ENCODE measurements at places on chromosomes 6 and 20. TPM values are rescaled to one million over a fixed set of nuclear protein-coding genes. Genes with fewer than 3 reads are reported as not detected.

PXDC1 gene
- 131 TPM for total RNA-seq

SIRPD gene
- not detected for total RNA-seq

BPI gene
- 7.7 TPM for total RNA-seq

GNAS-AS1 gene
- total RNA-seq: 1.5 TPM

TSPO2 gene
- not detected for total RNA-seq

MTFR2 gene
- total RNA-seq: 0.76 TPM

- no peak overlapping the region for H3K27ac ChIP-seq
- DNase-seq: peak; percentile 54
- H3K4me3 ChIP-seq: no peak overlapping the region
- H3K4me1 ChIP-seq: no peaks in the 10 kb centered on the region
- peaks cover 9% of the 10 kb centered on the region for H3K27me3 ChIP-seq
These were observed 106.0 kb upstream of the PHACTR3 start for GRCh38 chr20:59498291-59498690.

DNA sequence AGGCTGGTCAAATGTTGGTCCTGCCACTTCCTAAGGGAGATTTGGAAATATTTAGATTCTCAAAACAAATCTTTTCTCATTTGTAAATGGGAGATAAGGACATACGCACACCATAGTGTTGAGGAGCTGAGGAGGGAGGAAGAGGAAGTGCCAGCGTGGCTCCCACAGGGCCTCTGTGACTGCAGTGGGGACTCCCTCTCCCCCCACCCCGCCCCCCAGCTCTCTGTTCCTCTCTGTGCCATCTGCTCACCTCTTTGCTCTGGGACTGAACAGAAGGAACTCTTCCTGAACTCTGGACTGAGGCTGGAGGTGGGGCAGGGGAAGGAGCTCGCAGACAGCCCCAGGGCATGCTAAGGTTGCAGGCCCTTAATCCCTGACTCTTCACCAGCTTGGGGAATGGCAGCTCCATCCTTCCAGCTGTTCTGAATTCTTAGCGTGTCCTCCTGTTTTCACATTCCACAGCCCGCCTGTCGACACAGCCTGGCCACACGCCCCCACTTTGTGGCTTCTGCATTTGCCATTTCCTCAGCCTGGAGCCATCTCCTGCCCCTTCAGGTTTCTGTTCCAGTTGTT, 11.4 kb downstream of the DDX27 start:
- H3K4me3 ChIP-seq: no peak overlapping the region
- peaks cover 55% of the 10 kb centered on the region for H3K36me3 ChIP-seq
- H3K27me3 ChIP-seq: no peaks in the 10 kb centered on the region
- DNase-seq: no peak
- H3K4me1 ChIP-seq: peaks cover 2% of the 10 kb centered on the region
- no peak overlapping the region for H3K27ac ChIP-seq

- peaks cover 8% of the 10 kb centered on the region for H3K4me1 ChIP-seq
- H3K36me3 ChIP-seq: no peaks in the 10 kb centered on the region
- H3K27me3 ChIP-seq: peaks cover 39% of the 10 kb centered on the region
- H3K27ac ChIP-seq: no peak overlapping the region
- DNase-seq: no peak
These were observed 321.3 kb downstream of the DHX35 start for GRCh38 chr20:39283464-39283863.

GRCh38 chr6:130748041-130748440, 79.2 kb upstream of the SMLR1 start:
- DNase-seq: no peak
- H3K4me3 ChIP-seq: no peak overlapping the region
- H3K4me1 ChIP-seq: peaks cover 4% of the 10 kb centered on the region
- H3K36me3 ChIP-seq: peaks cover 2% of the 10 kb centered on the region
- H3K27me3 ChIP-seq: no peaks in the 10 kb centered on the region

DNA sequence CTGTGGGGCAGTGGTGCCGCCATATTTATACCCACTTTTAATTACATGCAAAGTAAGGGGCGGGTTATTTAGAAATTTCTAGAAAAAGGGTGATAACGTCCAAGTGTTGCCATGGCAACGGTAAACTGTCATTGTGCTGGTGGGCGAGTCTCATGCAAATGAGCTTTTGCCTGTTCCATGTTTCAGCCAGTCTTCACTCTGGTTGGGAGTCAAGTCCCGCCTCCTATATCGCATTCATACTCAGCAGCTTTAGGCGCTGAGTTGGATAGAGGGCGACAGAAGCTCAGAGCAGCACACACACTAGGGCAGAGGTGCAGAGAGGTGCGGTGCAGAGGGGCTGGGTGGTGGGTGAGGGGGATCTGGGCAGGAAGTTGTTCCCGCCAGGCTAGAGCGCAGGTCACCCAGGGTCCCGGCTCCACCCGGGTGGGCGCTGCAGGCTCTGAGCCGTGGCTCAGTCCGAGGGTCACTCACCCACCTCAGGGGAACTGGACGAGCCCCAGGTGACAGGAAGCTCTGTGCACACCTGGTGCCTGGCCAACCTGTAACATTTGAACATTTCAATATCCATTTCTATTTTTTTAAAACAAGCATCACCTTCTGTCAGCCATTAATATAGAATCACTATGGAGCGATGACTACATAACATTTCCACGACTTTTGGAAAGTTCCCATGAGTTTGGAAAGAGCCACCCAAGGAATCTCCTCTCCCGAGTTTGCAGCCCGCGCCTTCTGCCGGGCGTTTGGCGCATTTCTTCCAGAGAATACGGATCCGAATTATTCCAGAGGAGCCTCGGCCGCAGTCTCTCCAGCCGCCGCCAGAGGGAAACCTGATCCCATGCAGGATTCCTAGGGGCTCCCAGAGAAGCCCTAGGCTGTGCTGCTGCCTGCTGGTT, 89.1 kb upstream of the PHACTR3 start:
- H3K27me3 ChIP-seq: peaks cover 28% of the 10 kb centered on the region
- H3K4me1 ChIP-seq: peaks cover 4% of the 10 kb centered on the region
- no peaks in the 10 kb centered on the region for H3K36me3 ChIP-seq
- H3K4me3 ChIP-seq: no peak overlapping the region
- DNase-seq: no peak

DNA sequence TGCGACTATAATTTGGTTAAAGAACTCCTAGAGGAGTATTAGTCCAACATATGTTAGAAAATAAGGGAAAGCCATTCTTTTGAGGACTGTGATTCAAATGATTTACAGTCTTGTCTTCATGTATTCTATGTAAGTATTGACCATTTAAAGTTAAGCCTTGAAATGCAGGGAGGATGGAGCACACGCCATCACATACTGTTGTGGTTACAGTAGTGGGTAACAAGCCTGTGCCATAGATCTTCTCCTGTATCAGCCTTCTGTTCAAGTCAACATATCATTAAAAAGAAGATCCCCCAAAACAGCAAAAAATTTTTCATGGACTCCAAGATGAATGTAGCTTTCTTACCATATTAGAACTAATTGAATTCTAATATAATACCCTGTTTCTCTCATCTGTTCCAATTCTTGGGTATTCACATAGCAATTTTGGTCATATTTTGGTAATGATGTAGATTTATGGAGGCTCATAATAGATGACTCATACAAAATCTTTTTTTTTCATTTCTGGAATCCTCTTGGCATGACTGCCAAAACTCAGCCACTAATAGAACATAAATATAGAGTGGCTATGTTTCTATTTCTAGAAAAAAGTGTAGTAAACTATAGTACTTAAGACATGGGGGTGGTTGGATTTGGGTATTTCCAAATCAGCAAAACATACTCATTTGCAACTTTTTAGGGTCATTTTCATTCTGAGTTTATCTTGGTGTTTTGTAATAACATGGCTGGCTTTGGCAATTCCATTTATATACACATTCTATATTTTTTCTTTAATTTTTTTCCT, 413.5 kb downstream of the BCKDHB start:
- H3K27me3 ChIP-seq: no peaks in the 10 kb centered on the region
- H3K4me1 ChIP-seq: peaks cover 14% of the 10 kb centered on the region
- no peak for DNase-seq
- H3K4me3 ChIP-seq: no peak overlapping the region
- no peaks in the 10 kb centered on the region for H3K36me3 ChIP-seq
- H3K27ac ChIP-seq: no peak overlapping the region

DNA sequence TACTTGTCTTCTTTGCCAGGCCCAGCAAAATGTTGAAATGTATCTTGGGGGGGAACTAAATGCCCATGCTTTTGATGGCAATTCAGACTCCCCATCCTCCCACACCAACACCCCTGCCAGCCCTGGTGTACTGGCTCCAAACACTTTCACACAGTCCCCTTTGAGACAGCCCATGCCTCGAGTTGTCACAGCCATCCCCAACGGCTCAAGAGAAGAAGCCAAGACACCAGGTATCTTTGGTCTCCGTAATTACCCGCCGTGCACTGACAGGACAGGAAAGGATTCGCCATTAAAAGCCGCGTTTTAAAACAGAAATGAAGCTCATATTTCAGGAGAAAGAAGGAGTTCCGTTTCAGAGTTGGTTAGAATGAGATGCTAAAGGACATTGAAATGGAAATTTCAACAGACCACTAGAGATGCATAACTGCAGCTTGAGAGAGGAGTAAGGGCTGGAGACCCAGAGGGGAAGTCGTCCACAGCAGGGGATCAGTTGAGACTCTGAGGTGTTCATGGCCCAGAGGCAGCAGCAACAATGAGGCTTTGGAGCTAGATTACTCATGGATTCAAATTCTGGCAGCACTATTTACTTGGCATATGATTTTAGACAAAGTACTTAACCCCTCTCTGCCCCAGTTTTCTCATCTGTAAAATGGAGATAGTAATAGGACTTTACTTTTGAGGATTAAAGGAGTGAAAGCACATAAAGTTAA, 63.5 kb upstream of the ADGRF1 start:
- H3K27ac ChIP-seq: no peak overlapping the region
- no peak for DNase-seq
- peaks cover 4% of the 10 kb centered on the region for H3K27me3 ChIP-seq
- H3K4me3 ChIP-seq: no peak overlapping the region
- no peaks in the 10 kb centered on the region for H3K36me3 ChIP-seq
- peaks cover 7% of the 10 kb centered on the region for H3K4me1 ChIP-seq

- no peak for DNase-seq
- H3K4me1 ChIP-seq: peaks cover 9% of the 10 kb centered on the region
- no peak overlapping the region for H3K27ac ChIP-seq
- no peak overlapping the region for H3K4me3 ChIP-seq
- H3K27me3 ChIP-seq: peaks cover 8% of the 10 kb centered on the region
These were observed 89.7 kb downstream of the LY86 start for GRCh38 chr6:6678185-6678671.

Measured in osteocyte (in vitro differentiated cells).